ENCODE measurements at places on chromosomes 13 and 19. TPM values are rescaled to one million over a fixed set of nuclear protein-coding genes. Genes with fewer than 3 reads are reported as not detected.
A peak's percentile ranks its signal among the peaks of the same experiment; 100 is the strongest.

CBLC gene
- not detected for total RNA-seq

DNA sequence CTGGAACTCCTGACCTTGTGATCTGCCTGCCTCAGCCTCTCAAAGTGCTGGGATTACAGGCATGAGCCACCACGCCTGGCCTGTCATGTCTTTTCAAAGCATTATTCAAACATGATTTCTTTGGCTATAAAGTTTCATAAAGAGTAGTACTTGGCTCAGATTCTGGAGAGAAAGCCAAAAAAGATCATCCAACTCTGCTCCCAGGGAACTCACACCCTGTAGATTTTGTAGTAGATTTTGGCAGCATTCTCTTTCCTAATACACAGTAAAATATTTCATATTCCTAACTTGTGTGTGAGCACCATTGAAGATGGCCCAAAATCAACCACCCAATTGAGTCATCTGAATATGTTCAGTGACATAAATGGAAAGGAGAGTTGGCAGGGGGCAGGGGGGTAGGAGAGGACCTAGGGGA lies 48.4 kb downstream of the CAB39L start:
- H3K27me3 ChIP-seq = no peaks in the 10 kb centered on the region
- H3K27ac ChIP-seq = no peak overlapping the region
- no peak for DNase-seq
- H3K4me1 ChIP-seq = no peaks in the 10 kb centered on the region

- H3K27me3 ChIP-seq = no peaks in the 10 kb centered on the region
- no peak overlapping the region for H3K4me3 ChIP-seq
- no peak overlapping the region for H3K27ac ChIP-seq
- H3K36me3 ChIP-seq = no peaks in the 10 kb centered on the region
- H3K4me1 ChIP-seq = no peaks in the 10 kb centered on the region
Observed at GRCh38 chr13:66805657-66806056, 424.5 kb downstream of the PCDH9 start.

DNA sequence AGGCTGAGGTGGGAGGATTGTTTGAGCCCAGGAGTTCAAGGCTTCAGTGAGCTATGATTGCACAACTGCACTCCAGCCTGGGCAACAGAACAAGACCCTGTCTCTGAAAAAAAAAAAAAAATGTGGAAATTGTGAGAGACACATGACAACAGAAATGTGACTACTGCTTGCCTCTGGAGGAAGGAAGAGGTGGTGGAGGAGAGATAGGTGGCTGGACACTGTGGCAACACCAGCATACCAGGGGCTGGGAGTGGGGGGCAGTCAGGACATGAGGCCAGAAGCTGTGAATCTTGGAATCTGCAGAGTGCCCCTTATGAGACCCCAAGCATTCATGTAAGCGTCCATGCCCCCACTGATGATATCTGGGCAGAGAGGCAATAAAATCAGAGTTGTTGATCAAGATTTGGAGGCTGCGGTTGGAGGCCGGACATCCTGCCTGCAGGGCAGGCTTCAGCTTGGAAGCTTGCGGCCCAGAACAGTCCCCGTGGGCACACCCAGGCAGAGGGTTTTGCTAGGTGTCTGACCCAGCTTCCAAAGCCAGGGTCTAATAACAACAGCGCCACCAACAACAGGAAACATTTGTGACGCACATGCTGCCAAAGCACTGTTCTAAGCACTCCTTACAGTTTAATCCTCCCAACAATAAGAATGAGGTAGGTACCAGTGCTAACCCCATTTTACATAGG lies 16.9 kb downstream of the FAM187B start:
- H3K36me3 ChIP-seq = peaks cover 11% of the 10 kb centered on the region
- peak overlapping the region; percentile 97 for H3K27ac ChIP-seq
- no peaks in the 10 kb centered on the region for H3K27me3 ChIP-seq
- H3K4me3 ChIP-seq = peak overlapping the region; percentile 54
- DNase-seq = peak; percentile 65
- H3K4me1 ChIP-seq = peaks cover 74% of the 10 kb centered on the region

GRCh38 chr19:33718651-33719254 lies 77.9 kb upstream of the KCTD15 start:
- no peaks in the 10 kb centered on the region for H3K4me1 ChIP-seq
- no peak for DNase-seq
- H3K36me3 ChIP-seq = no peaks in the 10 kb centered on the region
- H3K27me3 ChIP-seq = peaks cover 11% of the 10 kb centered on the region

DNA sequence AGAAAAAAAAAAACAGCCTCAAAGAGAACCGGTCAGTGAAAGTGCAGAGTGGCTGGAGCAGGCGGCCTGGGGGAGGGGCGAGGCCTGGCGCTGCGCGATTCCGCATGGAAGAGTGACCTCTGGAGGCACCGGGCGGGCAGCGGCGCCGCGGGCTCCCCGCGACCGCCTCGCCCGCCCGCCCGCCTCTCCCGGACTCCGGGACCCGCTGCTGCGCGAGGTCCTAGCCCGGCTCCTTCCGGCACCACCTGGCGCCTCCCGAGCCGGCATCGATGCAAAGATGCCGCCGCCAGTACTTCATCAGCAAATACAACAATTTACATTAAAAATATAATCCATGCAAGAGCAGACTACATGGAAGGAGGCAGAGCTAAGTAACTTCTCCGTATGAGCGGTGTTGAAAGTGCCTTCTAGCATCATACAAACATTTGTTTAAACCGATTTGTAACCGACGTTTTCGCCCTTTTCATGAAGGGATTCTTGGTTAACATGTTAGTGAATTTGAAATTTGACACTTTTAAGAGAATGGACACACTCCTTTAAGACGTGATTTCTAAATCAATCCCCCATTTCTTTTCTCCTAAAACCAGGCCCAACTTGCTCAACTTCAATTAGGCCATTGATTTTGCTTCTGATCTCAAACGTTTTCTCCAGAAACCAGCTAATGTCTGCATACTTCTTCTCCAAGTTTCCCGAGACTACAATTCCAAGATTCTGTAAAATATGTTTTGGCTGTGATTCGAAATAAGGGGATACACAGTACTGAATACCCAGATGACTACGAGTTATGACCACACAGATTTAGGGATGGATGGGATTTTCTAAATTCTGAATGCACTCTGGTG lies 2.1 kb downstream of the EFNB2 start:
- peak; percentile 23 for DNase-seq
- H3K27me3 ChIP-seq = peaks cover 64% of the 10 kb centered on the region
- H3K36me3 ChIP-seq = no peaks in the 10 kb centered on the region
- no peak overlapping the region for H3K27ac ChIP-seq

GRCh38 chr13:74761801-74762757 lies 627.9 kb upstream of the KLF12 start:
- no peaks in the 10 kb centered on the region for H3K36me3 ChIP-seq
- no peaks in the 10 kb centered on the region for H3K27me3 ChIP-seq
- no peak overlapping the region for H3K27ac ChIP-seq
- H3K4me3 ChIP-seq = no peak overlapping the region
- no peaks in the 10 kb centered on the region for H3K4me1 ChIP-seq
- no peak for DNase-seq

CLC gene
- not detected for total RNA-seq

HPN gene
- total RNA-seq = 0.31 TPM

- H3K27me3 ChIP-seq = no peaks in the 10 kb centered on the region
- peak within 1 kb of the TSS; percentile 96 for H3K4me3 ChIP-seq
- H3K36me3 ChIP-seq = peaks cover 13% of the 10 kb centered on the region
- DNase-seq = peak; percentile 83
- H3K27ac ChIP-seq = peak within 1 kb of the TSS; percentile 99
Observed at GRCh38 chr19:29714953-29715700, at the start of gene C19orf12. C19orf12 (minus strand) TSS chr19:29715261; CDS start chr19:29708413, 6,848 bp downstream.

MED25 gene
- 44.8 TPM for total RNA-seq

DNA sequence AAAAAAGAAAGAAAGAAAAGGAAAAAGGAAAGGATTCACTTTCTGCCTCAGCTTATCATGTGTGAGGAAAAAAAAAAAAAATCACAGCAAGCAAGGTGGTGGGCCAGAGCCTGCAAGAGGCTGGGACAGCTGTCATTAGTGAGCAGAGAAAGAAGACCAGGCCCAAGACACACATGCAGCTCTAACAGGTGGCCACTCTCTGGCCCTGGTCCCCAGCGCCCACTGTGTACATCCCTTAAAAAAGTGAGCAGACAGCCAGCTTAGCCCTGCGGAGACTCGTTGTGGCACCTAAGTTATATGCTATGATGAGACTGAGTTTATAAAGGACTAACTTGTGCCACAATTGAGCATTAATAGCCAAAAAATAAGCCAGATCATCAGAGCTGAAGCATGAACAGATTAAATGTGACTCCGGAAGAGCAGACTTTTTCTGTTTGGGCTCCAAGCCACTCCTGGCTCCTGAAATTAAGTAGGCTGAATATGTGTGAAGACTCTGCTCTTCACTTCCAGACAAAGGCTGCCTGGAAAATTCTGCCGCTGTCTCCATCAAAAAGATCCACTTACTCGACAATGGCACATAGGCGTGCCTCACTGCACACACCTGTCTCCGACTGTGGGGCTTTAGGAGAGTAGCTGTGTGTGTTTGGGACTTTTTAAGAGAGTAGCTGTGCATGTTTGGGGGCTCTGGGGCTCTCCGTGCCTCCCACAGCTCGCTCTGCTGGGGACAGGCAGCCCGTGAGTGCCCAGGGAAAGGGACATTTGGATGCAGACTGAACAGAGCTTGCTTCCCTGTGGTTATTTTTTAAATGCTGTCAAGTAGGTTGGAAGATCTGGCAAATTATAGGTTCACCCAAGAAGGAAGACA lies 55.0 kb downstream of the LATS2 start:
- no peaks in the 10 kb centered on the region for H3K27me3 ChIP-seq
- no peaks in the 10 kb centered on the region for H3K36me3 ChIP-seq
- DNase-seq = no peak
- H3K27ac ChIP-seq = no peak overlapping the region

DNA sequence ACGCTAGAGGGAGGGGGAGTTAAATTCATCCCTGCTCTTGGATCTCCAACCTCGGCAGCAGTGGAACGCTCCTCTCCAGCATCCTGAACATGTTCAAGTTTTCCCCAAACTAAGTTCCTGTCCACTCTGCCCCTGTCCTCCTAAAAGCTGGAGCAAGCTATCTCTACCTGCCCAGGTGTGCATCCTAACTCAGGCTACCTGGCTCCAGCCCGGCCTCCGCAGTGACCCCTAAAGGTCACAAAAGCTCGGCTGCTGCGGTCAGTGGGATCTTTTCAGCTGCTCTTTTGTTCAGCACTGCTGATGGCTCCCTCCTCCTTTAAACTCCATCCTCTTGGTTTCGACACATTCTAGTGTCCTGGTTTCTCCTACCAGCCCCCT lies 1.4 kb downstream of the DCUN1D2 start:
- no peak overlapping the region for H3K27ac ChIP-seq
- H3K4me1 ChIP-seq = peaks cover 48% of the 10 kb centered on the region
- no peak for DNase-seq
- H3K27me3 ChIP-seq = no peaks in the 10 kb centered on the region

LIM2 gene
- total RNA-seq = not detected

DNA sequence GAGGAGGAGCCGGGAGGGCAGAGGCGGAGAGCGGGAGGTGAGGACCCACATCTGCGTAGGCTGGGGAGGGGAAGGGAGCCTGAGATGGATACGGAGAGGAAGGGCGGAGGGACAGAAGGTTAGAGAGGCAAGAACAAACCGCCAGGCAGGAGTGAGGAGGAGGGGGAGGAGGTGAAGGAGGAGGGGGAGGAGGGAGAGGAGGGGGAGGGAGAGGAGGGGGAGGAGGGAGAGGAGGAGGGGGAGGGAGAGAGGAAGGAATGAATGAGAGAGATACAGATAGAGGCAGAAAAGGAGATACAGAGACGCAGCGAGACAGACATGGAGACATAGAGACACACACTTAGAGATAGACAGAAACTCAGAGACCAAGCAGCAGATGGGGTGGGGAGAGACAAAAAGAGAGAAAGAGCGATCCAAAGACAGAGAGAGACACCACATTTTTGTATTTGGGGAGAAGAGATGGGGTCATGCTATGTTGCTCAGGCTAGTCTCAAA lies 782 bp upstream of the CA11 start:
- H3K27me3 ChIP-seq = no peaks in the 10 kb centered on the region
- no peaks in the 10 kb centered on the region for H3K36me3 ChIP-seq
- H3K27ac ChIP-seq = peak overlapping the region; percentile 36
- peaks cover 28% of the 10 kb centered on the region for H3K4me1 ChIP-seq
- peak overlapping the region; percentile 26 for H3K4me3 ChIP-seq

- peak; percentile 60 for DNase-seq
- H3K4me1 ChIP-seq = peaks cover 12% of the 10 kb centered on the region
- H3K36me3 ChIP-seq = no peaks in the 10 kb centered on the region
- H3K27me3 ChIP-seq = peaks cover 8% of the 10 kb centered on the region
- no peak overlapping the region for H3K27ac ChIP-seq
- H3K4me3 ChIP-seq = no peak overlapping the region
Observed at GRCh38 chr19:40974633-40975037, 16.4 kb upstream of the CYP2B6 start.

GRCh38 chr13:49459580-49459979 lies 15.5 kb downstream of the SETDB2 start:
- no peak for DNase-seq
- H3K27me3 ChIP-seq = no peaks in the 10 kb centered on the region
- H3K36me3 ChIP-seq = peaks cover 34% of the 10 kb centered on the region
- H3K27ac ChIP-seq = no peak overlapping the region
- H3K4me1 ChIP-seq = peaks cover 14% of the 10 kb centered on the region

- no peaks in the 10 kb centered on the region for H3K4me1 ChIP-seq
- no peak overlapping the region for H3K4me3 ChIP-seq
- no peak for DNase-seq
- no peak overlapping the region for H3K27ac ChIP-seq
- no peaks in the 10 kb centered on the region for H3K27me3 ChIP-seq
Observed at GRCh38 chr13:21121616-21122015, 54.7 kb downstream of the SKA3 start.

All from activated naive CD8-positive, alpha-beta T cell treated with anti-CD3 and anti-CD28 coated beads for 36 hours (primary cell).